ENCODE measurements at places on chromosomes 4 and X. TPM values are rescaled to one million over a fixed set of nuclear protein-coding genes. Genes with fewer than 3 reads are reported as not detected.

OCIAD1 gene
- 122 TPM for total RNA-seq

IDH3G gene
- 64.5 TPM for total RNA-seq

GASK1B gene
- 0.53 TPM for total RNA-seq

FAM9C gene
- total RNA-seq, result not detected

IL2RG gene
- 0.21 TPM for total RNA-seq

All from A549 treated with RU486 at 1 μM for 4 hours (cell line).